ENCODE measurements at places on chromosomes 2 and 18.

DNA sequence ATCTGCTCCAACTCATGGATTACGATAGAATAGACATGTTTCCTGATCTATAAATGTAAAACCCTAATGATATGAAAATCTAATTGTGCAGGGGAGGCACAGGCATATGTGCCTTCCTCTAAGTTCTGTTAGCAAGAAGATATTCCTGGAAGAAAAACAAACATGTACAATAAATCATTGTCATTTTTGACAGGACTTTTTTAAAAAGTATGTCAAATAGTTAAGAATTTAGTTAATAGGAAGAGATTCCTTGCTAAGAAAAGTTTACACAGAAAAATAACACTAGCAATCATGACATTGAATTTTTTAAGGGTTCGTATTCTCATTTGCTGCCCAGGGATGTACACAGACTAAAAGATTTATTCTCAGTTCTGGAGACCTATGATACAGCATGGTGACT lies 15.3 kb upstream of the CREB1 start:
- DNase-seq, result peak; percentile 11

DNA sequence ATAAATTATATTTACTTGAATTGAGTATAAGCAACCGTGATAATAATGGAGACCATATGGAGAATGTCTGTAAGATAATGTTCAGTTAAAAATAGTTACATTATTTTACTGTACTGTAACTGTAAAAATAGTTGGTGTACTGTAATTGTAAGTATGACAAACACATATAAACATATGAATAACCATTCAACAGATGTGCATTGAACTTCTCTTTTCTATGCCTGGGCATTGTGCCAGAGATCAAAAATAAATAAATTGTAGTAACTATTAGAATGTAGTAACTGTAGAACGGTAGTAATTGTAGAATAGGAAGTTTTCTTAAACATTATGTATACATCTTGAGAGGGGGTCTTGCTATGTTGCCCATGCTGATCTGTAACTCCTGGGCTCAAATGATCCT lies 287.4 kb upstream of the EPAS1 start:
- peak; percentile 30 for DNase-seq

DNA sequence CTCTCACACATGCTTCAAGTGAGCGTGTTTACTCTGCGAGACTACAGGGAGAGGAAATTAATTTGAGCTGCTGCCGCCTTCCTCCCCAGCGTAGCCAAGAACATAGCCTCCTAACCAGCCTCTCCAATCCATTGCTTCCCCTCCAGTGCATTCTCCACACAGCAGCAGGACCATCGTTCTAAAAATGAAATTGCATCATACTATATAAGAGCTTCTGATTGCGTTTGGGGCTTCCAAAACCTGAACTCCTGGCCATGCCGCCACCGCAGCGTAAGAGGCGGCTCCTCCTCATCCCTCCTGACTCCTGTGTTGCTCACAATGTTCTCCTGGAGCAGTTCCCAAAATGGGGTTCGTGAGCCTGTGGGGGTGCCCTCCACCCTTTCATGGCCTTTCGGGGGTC lies 142.1 kb downstream of the MYT1L start:
- no peak for DNase-seq

- no peak for DNase-seq
Observed at GRCh38 chr18:53798516-53798915, 426.0 kb downstream of the MBD2 start.

DNA sequence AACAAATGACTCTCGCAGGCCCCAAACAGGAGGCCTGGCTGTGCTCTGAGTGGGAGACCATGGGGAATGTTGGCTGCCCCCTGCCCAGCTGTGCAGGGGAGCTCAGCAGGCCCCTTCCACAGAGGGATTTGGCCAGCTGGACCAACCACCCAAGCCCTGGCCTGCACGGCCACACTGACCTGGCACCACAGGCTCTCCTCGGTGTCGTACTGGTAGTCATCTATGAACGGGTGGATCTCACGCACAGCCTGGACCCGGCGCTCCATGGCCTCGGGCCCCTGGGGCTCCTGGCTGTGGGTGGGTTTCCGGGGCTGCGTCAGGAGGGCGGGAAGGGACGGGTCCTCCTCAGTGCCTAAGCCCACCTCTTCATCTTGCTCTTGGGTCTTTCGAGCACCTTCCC lies 74.5 kb downstream of the POLR1A start:
- no peak for DNase-seq

- no peak for DNase-seq
Observed at GRCh38 chr2:218026676-218027425, 24.1 kb upstream of the TNS1 start.

DNA sequence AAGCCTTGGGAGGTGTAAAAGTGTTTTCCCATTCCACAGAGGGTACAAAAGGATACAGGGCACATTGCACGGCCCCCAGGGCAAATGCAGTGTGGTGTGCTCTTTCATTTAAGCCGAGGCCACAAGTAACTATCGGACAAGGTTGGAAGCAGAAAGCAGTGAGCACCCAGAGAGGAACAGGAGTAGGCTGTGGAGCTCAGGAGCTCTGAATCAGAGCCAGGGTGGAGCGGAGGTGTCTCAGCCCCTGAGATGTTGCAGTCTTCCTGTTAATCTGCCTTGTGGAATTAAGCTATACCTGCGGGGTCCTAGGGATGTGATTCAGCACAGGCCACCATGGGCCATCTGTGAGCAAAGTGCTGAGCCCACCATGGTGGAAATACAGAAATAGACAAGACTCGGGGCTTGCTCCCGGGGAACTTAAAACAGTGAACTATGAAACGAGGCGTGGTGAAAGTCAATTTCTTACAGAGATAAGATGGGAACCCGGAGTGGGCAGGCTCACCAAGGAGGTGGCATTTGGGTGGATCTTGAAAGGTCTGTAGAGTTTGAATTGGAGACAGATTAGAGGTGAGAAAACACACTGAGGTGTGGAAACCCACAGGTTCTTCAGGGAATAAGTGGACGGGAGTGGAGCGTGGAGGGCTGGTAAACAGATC lies 44.0 kb downstream of the ASAP2 start:
- no peak for DNase-seq

GRCh38 chr2:101516823-101517690 lies 42.1 kb upstream of the RFX8 start:
- peak; percentile 96 for DNase-seq

- DNase-seq, result no peak
Observed at GRCh38 chr2:41149054-41149453, 697.2 kb upstream of the SLC8A1 start.

DNA sequence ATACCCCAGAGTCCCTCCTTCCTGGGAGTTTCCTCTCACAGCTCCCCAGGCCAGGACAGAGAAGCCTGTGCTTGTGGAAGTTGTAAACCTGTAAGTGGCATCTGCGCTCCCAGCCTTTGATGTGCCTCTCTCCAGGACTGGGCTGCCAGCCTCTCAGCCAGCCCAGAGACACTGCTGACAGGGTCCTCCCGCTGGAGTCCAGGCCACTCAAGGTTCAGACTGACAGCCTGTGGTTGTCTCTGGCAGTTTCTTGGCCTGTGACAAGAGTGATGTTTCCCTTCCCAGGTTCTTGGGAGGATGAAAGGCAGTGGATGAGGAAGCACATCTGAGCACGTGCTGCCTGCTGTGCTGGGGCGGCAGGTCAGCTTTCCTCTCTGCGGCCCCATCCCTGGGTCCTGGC lies 3.0 kb downstream of the SLC35F6 start:
- no peak for DNase-seq

GRCh38 chr2:241141214-241141770 lies 8.0 kb downstream of the PASK start:
- no peak for DNase-seq

DNA sequence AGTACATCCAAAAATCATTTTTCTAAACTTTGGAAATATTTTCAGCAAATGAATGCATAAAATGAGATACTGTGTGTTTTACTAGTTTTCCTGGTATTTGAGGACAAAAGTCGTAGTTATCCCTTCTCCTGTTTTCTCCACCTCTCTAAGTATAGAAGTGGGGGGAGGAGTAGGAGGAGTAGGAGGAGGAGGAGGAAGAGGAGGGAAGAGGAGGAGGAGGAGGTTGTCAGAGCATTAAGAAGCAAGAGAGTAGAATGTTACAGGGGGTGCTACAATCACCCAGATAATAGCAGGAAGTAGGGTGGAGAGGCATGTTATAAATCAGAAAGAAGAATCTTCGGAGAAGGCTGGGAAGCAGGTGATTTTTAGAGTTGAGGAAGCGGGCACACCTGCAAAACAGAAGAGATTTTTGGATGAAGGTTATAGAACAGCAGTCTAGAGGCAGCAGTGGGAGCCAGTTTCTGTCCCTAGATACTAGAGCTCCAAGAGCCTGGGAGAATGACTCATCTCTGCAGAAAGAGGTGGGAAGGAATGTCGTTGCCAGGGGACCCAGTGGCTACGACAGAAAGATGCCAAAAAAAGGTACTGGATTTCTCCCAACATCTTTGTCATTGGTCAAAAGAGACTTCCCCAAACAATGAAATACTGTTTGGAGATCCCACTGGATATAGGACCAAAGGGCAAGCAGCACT lies 44.2 kb upstream of the AQP4 start:
- DNase-seq, result no peak

GRCh38 chr2:72011791-72012190 lies 135.9 kb downstream of the CYP26B1 start:
- DNase-seq, result no peak

DNA sequence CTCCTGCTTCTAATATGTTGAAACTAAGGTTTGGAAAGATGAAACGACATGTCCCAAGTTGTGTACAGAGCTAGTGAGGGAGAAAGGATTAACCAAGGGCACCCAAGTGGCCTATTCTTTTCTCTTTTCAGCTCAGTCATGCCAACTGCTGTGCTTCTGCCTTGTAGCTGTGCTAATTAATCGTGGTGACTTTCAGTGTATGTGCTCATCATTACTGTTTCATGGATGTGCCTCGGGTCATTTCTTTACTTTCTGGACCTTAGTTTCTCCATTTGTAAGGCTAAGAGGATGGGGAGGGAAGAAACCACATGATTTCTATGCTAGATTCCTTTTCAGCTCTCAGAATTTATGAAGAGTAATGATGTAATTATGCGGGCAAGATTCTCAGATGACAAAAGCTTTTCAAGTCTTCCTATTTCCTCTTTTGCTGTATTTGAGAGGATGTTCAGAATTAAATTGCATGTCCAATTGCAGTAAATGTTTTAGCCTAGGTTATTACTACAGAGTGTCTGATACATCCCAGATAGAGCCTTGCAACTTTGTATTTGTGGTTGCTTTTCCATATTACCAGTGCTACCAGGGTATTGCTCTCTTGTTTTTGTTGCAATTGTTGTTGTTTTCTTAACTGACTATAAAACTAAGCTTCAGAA lies 621.2 kb downstream of the CNTNAP5 start:
- DNase-seq, result no peak

DNA sequence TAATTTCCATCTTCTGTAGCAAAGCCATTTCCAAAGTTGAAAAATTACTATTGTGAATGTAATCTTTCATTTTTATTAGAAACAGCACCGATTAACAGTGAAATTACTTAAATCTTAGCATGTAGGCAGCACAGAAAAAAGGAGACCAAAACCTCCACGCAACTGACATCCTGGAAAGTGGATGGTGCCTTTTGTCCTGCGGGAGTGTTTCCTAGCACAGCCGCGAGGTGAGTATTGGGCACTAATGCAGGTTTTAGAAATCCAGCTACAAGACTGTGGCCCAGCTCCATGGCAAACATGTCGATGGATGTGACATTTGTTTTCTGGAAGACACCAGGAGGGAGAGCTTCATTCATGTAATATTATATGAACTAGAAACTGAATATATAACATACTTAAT lies 86.9 kb downstream of the MBP start:
- no peak for DNase-seq

GRCh38 chr18:46386788-46387187 lies 270.2 kb downstream of the LOXHD1 start:
- DNase-seq, result no peak

DNA sequence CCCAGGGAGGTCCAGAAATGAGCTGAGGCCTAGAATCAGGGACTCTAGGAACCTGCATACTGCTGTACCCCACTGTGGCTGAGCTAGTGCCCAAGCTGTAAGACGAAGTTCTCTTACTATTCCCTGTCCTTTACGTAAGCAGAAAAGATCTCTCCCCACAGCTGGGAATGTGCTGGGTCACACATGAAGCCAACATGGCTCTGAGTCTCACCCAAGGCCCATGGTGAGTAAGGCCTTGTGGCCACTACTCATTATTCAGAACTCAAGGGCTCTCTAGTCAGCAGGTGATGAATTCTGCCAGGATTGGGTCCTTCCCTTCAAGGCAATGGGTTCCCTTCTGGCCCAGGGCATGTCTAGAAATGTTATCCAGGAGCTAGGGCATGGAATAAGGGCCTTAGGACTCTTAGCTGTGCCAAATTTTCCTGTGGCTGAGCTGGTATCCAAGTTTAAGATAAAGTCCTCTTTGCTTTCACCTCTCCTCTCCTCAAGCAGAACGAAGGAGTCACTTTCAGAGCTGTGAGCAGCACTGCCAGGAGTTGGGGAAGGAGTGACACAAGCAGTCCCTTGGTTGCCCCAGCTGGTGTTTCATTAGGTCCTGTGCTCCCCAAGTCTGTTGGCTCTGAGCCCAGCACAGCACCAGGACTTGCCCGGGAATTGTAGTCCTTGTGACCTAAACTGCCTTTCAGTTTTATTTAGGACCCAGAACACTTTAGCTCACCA lies 707.6 kb downstream of the SLC4A3 start:
- DNase-seq, result no peak

GRCh38 chr18:55326134-55326533 lies 261.9 kb downstream of the TCF4 start:
- no peak for DNase-seq

DNA sequence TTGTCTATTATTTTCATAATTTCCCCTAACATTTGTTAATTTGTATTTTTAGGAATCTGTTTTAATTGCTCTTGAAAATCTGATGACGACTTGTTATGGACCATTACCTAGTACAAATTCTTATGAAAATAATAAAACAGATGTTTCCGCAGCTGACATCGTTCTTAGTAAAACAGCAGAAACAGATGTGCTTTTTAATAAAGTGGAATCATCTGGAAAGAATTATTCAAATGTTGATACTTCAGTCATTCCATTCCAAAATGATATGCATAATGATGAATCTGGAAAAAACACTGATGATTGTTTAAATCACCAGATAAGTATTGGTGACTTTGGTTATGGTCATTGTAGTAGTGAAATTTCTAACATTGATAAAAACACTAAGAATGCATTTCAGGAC lies 69.9 kb downstream of the PMS1 start:
- no peak for DNase-seq
